ENCODE measurements at places on chromosomes 4 and X.

- no peak for DNase-seq
Measured at GRCh38 chr4:36286481-36286871, 5.1 kb downstream of the DTHD1 start.

GRCh38 chrX:112235547-112235946 lies 153.0 kb upstream of the TRPC5 start:
- no peak for DNase-seq

- no peak for DNase-seq
Measured at GRCh38 chr4:13537832-13538177, 6.5 kb downstream of the NKX3-2 start.

GRCh38 chrX:105173071-105173470 lies 47.4 kb downstream of the TEX13A start:
- DNase-seq, result no peak

- peak; percentile 15 for DNase-seq
Measured at GRCh38 chr4:37780444-37781130, 45.9 kb upstream of the PGM2 start.

DNA sequence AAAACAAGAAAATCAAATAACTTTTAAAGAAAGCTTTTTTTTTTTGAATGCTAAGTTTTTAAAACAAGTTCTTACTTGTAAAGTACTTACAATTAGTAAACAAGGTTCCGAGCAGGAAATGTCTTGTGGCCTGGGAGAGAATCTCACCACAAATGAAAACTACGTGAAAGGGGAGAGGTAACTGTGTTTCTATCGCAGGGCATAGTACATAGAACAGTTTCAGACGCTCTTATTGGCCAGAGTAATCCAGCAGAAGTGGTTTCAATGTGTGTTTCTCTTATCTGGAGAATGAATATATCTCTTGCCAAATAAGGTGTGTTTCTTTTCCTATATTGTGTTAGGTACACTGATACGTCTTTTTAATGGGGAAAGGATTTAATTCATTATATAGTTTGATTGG lies at the start of gene PLAC8:
Gene PLAC8 (minus strand): TSS at position 154 of the 400 bp plus-strand sequence. CDS start 6,808 bp downstream, outside the sequence.
- peak; percentile 5 for DNase-seq
